CD4-positive, alpha-beta T cell treated with Interleukin-17A for 1 hour (primary cell): ENCODE measurements at places on chromosomes 5 and 9.
A peak's percentile ranks its signal among the peaks of the same experiment; 100 is the strongest.

GRCh38 chr5:88690409-88691229 lies 192.4 kb downstream of the MEF2C start:
- DNase-seq: peak; percentile 70

GRCh38 chr5:81639556-81639955 lies 111.3 kb downstream of the SSBP2 start:
- no peak for DNase-seq

GRCh38 chr5:103216137-103216536 lies 42.4 kb upstream of the MACIR start:
- no peak for DNase-seq

- no peak for DNase-seq
Measured at GRCh38 chr9:93440896-93441580, 10.4 kb upstream of the FAM120A start.

DNA sequence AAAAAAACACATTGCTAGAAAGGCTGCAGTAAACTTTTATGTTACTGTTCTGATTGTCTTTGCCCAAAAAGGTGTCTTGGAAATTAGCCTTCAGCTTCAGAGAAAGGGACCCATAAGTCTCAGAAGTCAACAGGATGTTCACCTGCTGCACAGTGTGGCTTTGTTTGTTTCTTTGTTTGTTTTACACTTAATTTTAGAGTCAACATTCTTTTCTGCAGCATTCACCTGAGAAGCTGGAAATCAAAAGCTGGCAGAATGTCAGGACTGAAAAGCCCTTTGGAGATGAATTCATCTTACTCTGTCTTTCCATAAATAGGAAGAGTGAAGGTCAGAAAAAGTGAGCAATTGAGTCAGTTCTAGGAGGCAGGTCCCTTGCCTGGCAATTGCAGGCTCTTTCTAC lies 170.0 kb downstream of the PAPPA start:
- DNase-seq: no peak
